NCI-H1930 (cell line): ENCODE measurements at places on chromosomes 11 and 22.

DNA sequence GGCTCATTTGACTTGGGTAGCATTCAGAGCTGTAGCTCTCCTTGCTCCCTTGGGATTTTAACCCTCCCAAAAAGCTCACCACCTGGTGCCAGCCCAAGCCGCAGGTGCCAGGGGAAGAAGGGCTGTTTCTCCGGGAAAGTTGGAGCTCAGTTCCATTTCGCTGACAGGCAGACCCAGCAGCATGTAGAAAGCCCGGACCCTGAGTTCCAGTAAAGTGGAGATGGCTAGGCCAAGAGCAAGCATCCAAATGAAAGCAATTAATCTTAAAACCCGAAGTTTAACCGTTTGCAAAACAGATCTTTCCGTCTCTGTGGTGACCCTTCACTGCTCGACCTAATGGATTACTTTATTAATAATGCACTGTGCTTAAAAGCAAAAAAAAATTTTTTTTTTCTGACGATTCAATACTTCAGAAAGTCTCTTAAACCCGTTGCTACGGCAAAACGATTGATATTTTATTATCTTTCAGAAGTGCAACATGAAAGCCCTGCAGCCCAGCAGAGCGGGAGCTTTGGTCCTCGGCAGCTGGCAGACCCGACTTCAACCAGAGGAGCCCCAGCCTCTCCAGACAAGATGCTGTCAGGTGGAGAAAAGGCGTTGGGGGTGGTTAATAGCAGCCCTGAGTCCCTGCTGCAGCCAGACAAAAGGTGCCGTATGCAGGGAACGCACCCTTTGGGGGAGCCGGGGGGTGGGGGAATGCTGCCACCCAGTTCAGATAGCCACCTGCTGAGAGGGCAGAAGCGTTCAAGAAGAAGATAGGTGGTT lies 3.3 kb downstream of the LMO1 start:
- no peak for DNase-seq

GRCh38 chr11:102653744-102654291 lies 28.7 kb upstream of the MMP20 start:
- DNase-seq, result no peak

- DNase-seq, result no peak
Observed at GRCh38 chr22:23984430-23984829, 4.5 kb downstream of the GSTT2 start.

- no peak for DNase-seq
Observed at GRCh38 chr11:69891421-69892236, 72.4 kb upstream of the FGF3 start.

GRCh38 chr11:14774721-14775120 lies 117.3 kb downstream of the CYP2R1 start:
- DNase-seq, result no peak

- no peak for DNase-seq
Observed at GRCh38 chr22:37635157-37635556, 4.3 kb upstream of the SH3BP1 start.

DNA sequence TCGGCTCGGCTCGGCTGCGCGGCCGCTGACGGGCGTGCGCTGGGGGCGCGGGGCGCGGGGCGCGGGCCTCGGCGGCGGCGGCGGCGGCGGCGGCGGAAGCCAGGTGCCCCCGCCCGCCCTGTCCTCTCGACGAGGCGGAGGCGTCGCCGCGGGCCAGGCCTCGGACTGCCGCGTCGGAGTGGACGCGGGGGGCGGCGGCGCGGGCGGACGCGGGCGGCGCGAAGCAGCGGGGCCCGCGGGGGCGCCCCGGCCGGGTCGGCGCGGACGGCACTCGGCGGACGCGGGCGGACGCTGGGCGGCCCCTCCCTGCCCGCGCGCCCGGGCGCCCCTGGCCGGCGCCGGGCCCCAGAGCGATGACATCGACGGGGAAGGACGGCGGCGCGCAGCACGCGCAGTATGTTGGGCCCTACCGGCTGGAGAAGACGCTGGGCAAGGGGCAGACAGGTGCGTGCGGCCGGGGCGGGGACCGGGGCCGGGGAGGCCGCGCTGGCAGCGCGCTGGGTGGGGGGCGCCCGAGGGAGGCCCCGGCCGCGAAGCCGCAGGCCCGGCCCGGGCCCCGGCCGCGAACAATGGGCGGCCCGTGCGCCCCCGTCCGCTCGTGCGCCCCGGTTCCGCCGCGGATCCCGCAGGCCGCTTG lies at the start of gene BRSK2:
Gene BRSK2, plus strand, starts transcription at position 3 of the 637 bp plus-strand sequence. Its CDS starts 351 bp downstream, at position 354.
- DNase-seq, result no peak

DNA sequence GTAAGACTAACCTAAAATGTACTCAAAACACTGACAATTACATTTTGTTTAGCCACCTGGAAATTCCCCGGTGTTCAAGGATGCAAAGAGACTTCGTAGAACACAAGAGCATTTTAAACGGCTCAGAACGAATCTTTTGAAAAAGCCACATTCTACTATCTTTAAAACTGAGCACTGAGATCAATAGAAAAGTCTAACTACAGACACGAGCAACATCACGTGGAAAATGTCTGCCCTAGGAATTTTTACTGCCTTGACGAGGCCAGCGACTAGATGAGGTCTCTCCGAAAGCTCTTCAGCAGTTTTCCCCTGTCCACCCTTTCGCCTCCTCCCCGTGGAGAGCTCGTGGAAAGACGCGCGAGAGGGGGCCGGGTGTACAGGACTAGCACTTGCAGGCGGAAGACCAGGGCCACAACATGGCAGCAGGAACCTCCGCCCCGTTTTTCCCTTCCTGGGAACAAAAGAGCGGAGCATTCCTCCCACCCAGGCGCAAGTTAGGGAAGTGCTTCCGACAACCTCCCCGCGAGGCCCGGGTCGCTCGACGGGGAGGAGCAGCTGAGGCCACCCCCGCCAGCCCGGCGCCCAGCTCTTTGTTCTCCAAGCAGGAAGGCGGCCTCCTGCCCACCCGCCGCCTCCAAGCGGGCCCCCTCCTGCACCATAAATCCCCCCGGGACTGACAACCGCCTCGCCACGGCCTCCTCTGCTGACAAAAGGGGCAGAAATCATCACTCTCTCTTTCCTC lies 1.1 kb downstream of the EIF4G2 start:
- DNase-seq, result no peak

DNA sequence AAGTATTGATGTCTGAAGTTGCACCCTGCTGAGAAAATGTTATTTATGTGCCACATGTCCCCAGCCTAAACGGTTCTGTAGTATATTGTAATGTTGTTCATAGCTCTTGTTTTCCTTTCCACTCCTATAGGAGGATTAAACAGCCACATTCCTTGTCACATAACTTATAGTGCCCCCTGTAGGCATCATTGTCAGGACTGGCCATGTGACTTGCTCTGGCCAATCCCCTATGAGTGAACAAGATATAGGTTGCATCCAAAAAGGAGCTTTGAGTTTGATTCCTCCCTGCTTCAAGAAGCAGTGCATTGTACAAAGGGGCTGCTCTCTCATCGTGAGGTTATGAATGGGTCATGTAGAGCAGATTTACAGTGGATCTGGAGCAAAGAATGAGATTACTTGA lies 717.6 kb upstream of the ANO5 start:
- no peak for DNase-seq

DNA sequence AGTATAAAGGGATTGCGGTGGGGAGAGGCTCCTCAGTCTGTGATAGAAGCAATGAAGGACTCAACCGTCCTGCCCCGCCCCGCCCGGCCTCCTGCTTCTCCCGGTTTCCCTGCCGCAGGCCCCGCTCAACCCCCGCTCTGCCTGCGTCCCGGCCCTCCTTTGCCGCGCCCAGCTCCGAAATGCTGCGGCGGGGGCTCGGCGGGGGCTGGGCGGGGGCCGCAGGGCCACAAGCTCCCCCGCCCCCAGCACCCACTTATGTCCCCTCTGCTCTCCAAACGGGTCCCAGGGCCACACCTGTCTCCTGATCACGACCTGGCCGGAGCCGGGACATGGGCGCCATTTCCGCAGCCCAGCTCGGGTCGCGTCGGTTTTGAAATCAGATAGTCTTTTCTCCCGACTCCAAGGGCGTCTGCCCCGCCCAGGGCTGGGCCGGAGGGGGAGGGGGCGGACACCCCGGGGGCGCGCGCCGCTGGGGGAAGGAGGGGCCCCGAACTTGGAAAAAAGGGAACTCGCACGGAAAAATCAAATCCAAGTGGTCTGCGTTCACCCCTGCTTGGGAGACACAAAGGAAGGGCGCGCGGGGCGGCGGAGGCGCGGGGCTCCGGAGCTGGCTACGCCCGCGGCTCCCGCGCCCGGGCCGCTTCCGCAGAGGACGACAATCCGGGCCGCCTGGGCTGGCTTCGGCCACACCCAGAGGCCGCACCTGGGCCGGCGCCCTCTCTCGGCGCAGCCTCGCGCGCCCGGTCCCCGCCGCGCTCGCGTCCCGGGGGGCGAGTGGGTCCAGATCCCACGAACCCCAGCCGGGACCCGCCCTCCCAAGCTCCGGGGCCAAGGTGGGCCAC lies 70.6 kb upstream of the EP300 start:
- peak; percentile 76 for DNase-seq

GRCh38 chr11:106292526-106292925 lies 215.1 kb downstream of the AASDHPPT start:
- no peak for DNase-seq

DNA sequence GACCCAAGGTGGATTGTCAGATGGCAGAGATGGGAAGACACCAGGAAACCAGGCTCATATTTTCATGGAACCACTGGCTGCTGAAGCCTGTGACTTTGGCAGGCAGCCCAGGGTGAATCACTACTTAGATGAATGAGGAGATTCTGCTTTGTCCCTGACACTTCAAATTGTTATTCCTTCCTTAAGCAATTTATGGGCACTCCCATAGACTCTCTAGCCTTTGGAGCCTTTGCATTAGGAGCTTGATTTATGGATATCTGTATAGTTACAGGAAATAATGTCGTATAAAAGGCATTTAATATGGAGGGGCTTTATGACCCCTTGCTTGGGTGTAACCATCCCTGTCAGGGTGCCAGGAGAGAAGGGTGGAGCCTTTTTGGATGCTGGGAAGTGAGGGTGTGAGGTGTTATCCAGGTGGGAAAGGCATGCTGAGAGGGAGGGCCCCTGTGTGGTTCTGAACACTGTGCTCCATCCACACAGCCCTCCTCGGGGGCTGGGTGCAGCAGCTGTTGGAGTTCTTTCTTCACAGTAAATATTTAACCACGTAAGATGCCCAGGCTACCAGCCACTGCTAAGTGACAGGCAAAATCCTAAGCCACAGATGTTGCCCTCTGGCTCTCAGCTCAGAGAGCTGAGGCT lies 35.3 kb downstream of the IL18 start:
- no peak for DNase-seq

DNA sequence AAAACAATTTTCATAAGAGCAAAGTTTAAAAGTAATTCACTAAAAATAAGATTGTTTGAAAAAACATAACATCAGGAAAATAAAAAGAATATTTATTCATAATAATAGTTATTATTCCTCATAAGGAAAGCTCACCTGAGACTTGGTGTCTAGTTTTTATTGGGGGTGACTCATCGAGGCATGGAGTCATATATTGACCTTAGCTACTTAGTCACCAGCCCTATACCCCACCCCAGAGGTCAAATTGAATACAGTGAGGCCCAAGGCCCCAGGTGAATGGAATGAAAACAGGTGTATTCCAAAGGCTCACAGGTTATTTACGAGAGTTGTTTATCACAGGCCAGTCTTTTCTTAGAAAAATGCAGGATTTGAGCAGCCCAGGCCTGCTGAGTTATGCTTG lies 36.9 kb downstream of the CNTF start:
- DNase-seq, result no peak

- no peak for DNase-seq
Observed at GRCh38 chr22:23124611-23125511, 16.9 kb downstream of the RSPH14 start.

- DNase-seq, result no peak
Observed at GRCh38 chr11:90221803-90222458, 918 bp downstream of the CHORDC1 start.

GRCh38 chr22:29353286-29353685 lies 35.1 kb downstream of the AP1B1 start:
- no peak for DNase-seq

GRCh38 chr11:101466352-101466751 lies 117.5 kb downstream of the TRPC6 start:
- no peak for DNase-seq

GRCh38 chr11:115653926-115654325 lies 149.7 kb upstream of the CADM1 start:
- DNase-seq, result no peak

GRCh38 chr11:37558619-37559210 lies 960.7 kb upstream of the RAG2 start:
- DNase-seq, result no peak

- DNase-seq, result no peak
Observed at GRCh38 chr22:25485626-25486545, 78.6 kb upstream of the GRK3 start.
